ENCODE measurements at places on chromosomes 3 and 15.
A peak's percentile ranks its signal among the peaks of the same experiment; 100 is the strongest.

DNA sequence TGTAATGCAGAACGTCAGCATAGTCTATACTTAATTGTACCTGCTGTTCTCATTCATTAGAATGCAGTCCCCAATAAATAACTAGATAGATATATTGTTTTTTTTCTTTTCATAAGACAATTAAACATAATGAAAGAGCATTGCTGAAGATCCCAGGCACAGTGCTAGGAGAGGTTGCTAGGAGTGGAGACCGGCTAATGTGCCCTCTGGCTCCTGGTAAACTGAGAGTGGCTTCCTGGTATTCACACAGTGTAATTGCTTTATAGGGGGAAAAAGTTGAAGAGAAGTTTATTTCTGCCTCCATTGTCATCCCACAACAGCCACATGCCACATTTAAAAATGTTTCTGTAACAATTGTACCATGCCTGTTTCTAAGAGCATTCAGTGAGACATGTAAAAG is 135.6 kb downstream of the MAP2K5 start:
- DNase-seq, result no peak

- no peak for DNase-seq
Measured at GRCh38 chr3:169596126-169596525, 67.4 kb downstream of the MECOM start.

DNA sequence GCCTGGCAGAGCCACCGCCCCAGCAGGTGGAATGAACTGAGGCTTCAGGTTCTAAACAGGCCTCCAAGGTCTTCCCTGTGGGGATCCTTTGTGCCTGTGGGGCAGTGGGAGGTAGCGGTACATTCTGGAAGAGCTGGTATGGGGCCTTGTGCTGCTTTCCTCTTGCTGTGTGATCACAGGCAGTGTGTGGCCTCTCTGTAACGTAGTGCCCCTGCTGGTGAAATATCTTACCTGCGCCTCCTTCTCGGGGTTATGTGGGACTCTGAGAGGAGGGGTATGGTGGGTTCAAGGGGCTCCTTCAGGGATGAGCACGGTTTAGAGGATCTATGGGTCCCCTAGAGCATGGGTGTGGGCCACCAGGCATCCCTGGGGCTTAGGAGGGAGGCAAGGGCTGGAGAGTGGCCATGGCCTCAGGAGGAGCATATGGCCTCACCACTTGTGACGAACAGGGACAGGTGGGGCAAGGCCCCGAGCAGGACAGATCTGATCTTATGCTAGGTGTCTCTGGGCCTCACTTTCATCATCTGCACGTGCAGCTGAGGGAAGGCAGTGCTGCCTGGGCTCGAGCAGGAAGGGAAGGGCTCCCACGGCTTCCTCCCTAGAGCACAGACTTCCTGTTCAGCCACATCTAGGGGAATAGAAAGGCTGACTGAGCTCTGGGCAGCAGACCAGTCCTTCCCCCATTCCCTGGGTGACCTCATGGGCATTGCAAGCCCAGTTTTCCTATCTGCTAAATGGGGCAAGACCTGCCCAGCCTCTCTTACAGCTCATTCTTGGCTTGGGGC is 1.9 kb upstream of the ALS2CL start:
- no peak for DNase-seq

DNA sequence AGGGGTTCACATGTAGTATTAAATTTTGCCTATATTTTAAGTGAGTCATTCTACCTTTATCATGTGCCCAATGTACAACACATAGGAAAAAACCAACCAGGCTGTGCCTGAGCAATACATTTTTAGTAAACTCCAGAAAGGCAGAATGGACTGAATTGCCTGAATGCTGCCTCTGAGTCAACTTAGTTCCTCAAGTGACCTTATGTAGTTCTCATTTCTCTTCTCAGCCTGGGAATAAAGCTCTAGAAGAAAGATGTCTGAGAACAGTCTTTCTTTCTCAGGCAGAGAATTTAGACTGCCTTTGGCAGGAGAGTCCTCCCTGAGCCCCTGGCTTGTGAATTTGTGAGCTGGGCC is 13.0 kb downstream of the ST3GAL6 start:
- no peak for DNase-seq

DNA sequence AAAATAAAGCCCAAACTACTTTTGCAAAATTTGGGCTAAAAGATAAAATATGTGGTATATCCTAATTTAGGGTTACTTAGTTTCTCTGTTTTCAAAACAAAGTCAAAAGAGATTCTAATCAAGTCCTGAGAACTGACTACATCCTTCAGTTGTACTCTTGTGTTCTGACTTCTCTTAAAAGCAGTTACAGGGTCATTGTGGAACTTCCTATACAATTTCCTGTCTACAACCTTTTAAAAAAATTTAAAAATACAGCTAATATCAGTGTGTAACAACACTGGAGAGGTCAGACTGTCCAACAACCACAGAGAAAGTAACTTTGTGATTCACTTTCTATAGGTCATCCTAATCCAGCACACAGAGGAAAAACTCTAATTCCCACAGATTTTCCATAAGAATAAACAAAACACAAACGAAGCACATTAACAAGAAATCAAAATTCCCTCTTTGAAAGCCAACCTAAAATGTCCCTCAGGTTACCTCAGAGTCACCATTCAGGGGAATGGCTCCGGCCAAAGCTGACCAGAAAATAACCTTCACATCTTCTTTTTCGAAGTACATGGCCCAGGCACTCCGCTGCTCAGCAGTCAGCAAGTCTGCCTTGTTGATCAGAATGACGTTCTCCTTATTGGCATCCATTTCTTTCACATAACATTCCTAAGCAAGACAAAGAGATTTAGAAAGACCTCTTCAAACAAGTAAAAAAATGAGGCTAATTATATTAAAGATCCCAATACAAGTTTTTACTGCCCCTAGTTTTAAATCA is 13.3 kb downstream of the LSG1 start:
- DNase-seq, result no peak

- no peak for DNase-seq
Measured at GRCh38 chr3:139540651-139541531, 1.3 kb upstream of the RBP1 start.

- DNase-seq, result peak; percentile 81
Measured at GRCh38 chr15:92082006-92082843, 228.7 kb downstream of the SLCO3A1 start.

DNA sequence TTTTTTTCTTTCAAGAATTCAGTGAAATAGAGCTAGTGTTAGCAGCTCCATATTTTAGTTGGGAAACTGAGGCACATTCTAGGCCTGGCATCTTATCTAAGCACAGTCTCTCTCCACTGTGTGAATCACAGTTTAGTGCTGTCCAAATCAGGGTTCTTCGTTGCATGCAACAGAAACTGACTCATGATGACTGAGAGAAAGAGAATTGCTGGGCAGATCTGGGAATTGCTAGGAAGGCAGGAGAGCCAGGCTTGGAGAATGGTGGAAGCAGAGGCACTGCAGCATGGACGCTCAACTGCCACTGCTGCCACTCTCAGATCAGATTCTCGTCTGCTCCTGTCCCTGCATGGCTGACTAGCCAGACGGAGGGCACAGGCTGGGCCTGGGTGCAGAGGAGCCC is 40.7 kb upstream of the CHST2 start:
- DNase-seq, result peak; percentile 85

GRCh38 chr15:26358708-26359107 is 414.2 kb downstream of the GABRB3 start:
- DNase-seq, result no peak

DNA sequence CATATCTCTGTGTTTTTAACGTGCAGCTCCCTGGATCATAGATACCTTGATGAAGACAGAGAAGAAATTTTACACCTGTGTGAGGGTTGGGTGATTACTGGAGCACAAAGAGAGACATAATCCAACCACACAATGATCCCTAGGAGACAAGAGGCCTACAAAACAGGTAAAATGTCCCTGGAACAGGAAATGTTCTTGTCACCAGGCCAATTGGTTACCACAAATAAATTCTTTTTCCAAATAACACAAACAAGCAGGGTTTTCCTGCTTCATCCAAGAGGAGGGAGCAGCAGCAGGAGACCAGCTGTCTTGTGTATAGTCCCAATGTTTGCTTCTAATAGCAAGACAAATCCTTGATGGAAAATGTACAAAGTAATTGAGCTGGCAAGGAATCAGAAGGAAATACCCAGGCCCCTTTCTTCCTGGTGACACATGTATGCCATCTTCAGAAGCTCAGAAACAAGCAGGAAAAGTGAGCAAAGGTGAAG is 1.4 kb downstream of the MGLL start:
- peak; percentile 53 for DNase-seq

DNA sequence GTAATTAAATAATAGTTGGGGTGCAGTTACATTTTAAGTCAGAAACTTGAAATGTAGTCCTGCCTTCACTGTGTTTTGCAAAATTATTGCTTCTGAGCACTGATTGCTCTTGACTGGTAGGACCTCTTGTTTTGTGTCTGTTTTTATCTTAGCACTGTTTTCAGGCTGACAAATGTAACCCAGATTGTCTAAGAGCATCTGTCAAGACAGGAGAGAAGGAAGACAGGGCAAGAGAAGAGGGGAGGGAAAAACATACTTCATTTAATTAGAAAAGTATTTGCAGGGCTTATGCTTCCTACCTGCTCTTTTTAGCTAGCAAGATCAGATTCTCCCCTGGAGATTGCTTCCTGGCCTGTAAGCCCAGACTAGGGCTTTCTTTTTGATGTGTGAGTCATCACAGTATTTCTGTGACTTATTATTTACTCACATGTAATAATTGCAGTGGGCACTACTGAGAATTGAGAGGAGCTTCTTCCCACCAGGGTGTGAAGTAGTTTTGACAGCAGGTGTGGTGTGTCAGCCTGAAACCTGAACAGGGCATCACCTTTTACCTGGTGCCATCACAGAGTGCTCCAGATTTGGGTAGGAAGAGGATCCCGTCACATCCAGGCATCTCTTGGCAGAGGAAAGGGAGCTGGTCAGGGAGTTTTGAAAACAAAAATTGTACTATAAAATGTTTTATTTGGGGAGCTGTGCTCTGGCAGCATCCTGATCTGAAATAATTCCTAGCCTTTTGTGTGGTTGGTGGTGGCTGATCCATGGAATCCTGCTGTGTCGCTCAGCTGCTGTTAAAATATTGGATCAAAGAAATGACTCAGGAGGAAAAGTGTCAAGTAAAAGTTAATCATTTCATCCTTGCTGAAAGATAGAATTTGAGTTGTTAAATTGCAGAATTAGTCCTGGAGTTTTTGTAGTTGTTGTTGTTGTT is 98.2 kb downstream of the TMEM108 start:
- DNase-seq, result peak; percentile 7

GRCh38 chr3:154398084-154398967 is 31.7 kb downstream of the GPR149 start:
- DNase-seq, result no peak

GRCh38 chr3:196093317-196094111 is 11.6 kb upstream of the TFRC start:
- no peak for DNase-seq

DNA sequence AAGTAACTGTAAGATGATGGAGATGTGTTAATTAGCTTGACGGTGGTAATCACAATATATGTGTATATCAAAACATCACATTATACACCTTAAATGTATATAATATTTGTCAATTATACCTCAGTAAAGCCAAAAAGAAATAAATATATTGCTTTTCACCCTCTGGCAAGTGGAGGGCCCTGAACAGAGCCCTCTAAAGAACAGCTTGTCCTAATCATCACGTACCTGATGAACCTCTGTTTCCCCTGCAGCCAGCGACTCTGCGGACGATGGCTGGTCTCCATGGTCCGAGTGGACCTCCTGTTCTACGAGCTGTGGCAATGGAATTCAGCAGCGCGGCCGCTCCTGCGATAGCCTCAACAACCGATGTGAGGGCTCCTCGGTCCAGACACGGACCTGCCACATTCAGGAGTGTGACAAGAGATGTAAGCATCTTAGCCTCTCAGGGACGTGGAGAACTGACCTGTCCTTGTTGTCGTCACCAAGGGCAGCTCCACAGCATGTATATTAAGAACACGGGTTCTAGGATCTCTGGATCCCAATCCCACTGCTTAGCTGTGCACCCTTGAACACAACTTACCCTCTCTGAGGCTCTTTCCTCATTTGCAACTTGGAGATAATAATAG is 6.3 kb downstream of the THBS1 start:
- peak; percentile 41 for DNase-seq

GRCh38 chr15:36186376-36186775 is 393.1 kb upstream of the CDIN1 start:
- DNase-seq, result no peak

DNA sequence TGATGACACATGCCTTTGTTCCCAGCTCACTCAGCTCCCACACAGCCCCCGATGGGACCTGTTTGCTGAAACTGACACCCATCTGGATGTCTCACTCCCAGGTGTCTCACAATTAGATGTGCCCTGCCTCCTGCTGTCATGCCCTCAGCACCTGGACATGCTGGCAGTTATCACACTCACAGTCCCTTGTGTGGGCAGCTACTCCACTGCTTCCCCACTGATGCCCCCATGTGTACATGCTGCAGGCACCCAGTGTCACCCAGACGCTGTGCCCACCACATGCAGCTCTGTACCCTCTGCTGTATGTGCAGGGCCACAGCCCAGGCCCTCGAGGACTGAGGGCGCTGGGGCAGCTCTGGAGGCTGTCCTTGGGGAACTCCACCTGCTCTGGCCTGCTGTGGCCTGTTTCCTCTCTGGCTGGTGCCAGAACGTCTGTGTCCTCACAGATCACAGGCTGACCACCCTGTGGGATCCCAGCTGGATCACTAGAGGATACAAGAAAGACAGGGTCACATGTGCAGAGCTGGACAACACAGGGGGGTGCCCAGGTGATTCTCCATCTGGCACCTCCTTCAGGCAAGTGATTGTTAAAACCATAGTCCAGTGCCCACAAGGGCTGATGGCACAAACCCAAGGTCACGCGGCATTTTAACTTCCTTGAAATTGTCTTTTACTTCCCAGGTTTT is 14.0 kb downstream of the C3orf22 start:
- DNase-seq, result no peak

GRCh38 chr15:60374628-60375081 is 23.1 kb downstream of the ANXA2 start:
- peak; percentile 98 for DNase-seq

GRCh38 chr3:45670991-45671390 is 18.2 kb upstream of the SACM1L start:
- peak; percentile 89 for DNase-seq

GRCh38 chr3:50192689-50193141 is 1.3 kb downstream of the GNAT1 start:
- DNase-seq, result peak; percentile 72

- no peak for DNase-seq
Measured at GRCh38 chr15:94555841-94556519, 324.6 kb downstream of the MCTP2 start.

DNA sequence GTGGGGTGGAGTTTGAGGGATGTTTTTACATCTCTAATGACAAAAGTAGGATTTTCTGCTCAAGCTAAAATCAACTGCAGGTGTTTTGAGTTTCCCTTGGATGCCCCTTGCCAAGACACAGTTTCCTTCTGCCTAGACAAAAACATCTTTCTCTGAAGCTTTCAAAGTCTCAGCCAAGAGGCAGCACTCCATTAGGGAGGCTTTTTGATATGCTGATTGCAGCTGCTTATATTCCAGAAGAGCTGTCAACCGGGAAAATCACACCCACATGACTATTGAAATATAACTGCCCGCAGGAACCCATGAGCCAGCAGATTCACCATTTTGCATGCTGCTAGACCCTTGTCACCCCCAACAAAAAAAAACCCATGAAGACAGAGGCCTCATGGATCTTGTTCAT is 27.5 kb upstream of the ZNF148 start:
- no peak for DNase-seq

GRCh38 chr3:120102232-120102631 is 8.0 kb upstream of the GSK3B start:
- no peak for DNase-seq

- no peak for DNase-seq
Measured at GRCh38 chr15:47965297-47965696, 155.5 kb upstream of the SLC24A5 start.

- DNase-seq, result no peak
Measured at GRCh38 chr3:183492849-183493179, 62.7 kb downstream of the KLHL6 start.

All from foreskin fibroblast (primary cell).